Activated naive CD4-positive, alpha-beta T cell treated with anti-CD3 and anti-CD28 coated beads for 36 hours (primary cell): ENCODE measurements at places on chromosomes 11 and 22. TPM values are rescaled to one million over a fixed set of nuclear protein-coding genes. Genes with fewer than 3 reads are reported as not detected.

DNA sequence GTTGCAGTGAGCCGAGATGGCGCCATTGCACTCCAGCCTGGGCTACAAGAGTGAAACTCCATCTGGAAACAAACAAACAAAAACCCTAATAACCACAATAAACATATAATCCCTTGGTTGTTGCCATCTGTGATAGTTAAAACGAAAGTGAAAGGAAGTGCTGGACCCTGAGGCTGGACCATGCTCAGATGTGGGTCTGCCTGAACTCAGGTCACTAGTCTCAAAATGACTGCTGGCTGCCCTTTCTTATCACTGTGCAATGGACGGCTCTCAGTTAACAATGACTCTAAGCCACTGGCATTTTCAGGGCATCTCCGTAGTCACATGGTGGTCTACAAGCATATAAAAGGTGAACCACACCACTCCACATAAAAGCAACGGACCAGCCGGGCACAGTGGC lies 48.2 kb upstream of the FTH1 start:
- no peaks in the 10 kb centered on the region for H3K4me1 ChIP-seq
- no peaks in the 10 kb centered on the region for H3K36me3 ChIP-seq
- no peak overlapping the region for H3K4me3 ChIP-seq
- DNase-seq, result no peak
- H3K27me3 ChIP-seq, result no peaks in the 10 kb centered on the region

GRCh38 chr22:48569476-48570233 lies 1258.0 kb downstream of the BRD1 start:
- H3K27me3 ChIP-seq, result peaks cover 33% of the 10 kb centered on the region
- H3K36me3 ChIP-seq, result peaks cover 2% of the 10 kb centered on the region
- H3K4me3 ChIP-seq, result no peak overlapping the region
- peaks cover 4% of the 10 kb centered on the region for H3K4me1 ChIP-seq

DNA sequence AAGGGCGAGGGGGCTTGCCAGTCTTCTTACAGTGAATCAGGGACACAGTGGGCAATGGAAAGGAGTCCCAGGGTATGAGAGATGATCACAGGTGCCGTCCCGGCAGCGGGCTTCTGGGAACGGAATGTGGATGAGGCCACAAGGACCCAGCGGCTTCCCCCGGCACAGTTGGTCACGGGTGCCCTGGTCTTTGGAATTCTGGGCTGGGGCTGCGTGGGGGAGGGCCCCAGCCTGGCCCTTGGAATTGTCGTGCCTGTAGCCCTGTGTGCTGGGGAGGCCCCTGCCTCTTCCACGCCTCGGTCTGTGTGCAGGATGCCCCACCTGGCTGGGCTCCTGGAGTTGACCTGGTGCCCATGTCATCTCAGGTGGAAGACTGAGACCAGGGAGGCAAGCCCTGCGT lies 76.6 kb downstream of the FBLN1 start:
- H3K27me3 ChIP-seq, result peaks cover 5% of the 10 kb centered on the region
- no peak overlapping the region for H3K4me3 ChIP-seq
- no peak overlapping the region for H3K27ac ChIP-seq
- H3K36me3 ChIP-seq, result no peaks in the 10 kb centered on the region

GRCh38 chr11:125063429-125064043 lies 431 bp downstream of the SLC37A2 start:
- no peak for DNase-seq
- H3K27me3 ChIP-seq, result peaks cover 44% of the 10 kb centered on the region
- H3K4me1 ChIP-seq, result peaks cover 6% of the 10 kb centered on the region

DNA sequence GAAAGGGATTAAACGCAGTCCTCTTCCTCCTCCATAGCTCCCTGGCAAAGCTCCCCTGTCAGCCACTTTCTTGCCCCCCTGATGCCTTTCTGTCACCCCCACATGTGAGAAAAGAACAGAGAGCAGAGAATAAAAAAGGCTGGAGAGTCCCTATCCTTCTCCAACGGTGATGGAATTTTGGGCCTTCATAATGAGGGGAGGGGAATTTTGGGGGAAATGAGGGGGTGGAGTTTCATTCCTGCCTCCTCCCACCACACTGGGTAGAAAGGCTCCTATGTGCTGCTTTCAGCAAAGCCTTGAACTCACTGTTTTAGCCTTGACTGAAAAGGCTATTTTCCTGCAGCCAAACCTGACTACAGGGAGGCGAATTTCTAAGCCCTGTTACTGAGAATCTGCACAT lies 59.3 kb downstream of the C11orf58 start:
- H3K36me3 ChIP-seq, result no peaks in the 10 kb centered on the region
- H3K27ac ChIP-seq, result no peak overlapping the region
- DNase-seq, result no peak
- H3K27me3 ChIP-seq, result no peaks in the 10 kb centered on the region
- H3K4me1 ChIP-seq, result peaks cover 12% of the 10 kb centered on the region
- no peak overlapping the region for H3K4me3 ChIP-seq

DNA sequence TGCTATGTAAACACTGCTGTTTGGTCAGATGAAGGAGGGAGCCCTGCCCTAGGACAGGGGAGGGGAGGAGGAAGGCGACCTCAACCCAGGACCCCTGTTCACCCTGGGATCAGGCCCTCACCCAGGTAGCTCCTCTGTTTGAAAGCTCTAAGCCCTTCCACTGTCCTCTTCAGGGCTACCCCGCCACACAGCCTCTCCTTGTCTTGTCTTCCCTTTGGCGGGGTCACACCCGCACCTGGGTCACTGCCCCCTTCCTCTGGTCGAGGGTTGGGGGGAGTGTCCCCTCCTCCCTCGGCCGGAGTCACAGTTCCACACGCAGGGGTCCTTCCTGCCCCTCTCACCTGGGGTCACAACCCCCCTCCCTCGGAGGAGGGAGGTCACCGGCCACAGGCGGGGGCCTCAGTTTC lies 463 bp upstream of the PTPMT1 start:
- no peaks in the 10 kb centered on the region for H3K27me3 ChIP-seq
- H3K27ac ChIP-seq, result peak overlapping the region; percentile 75
- peaks cover 6% of the 10 kb centered on the region for H3K36me3 ChIP-seq
- no peak for DNase-seq
- peak overlapping the region; percentile 83 for H3K4me3 ChIP-seq
- peaks cover 26% of the 10 kb centered on the region for H3K4me1 ChIP-seq

DNA sequence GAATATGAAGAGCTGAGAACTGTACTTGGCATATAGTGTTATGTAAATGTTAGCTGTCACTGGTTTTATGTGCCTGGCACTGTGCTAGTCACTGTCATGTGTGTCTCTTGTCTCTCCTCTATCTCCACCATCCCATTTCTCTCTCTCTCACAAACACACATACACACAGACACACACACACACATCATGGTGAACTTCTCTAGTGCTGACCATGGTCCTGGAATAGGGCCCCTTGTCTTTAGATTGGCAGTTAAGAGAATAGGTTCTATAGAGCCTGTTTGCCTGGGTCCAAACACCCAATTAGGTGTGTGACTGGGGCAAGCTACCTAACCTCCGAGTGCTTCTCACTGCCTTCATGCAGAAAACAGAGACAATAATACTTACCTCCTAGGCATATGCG lies 109.7 kb upstream of the NARS2 start:
- peaks cover 15% of the 10 kb centered on the region for H3K27me3 ChIP-seq
- H3K36me3 ChIP-seq, result no peaks in the 10 kb centered on the region
- no peaks in the 10 kb centered on the region for H3K4me1 ChIP-seq
- no peak for DNase-seq

- peak overlapping the region; percentile 17 for H3K27ac ChIP-seq
- peaks cover 60% of the 10 kb centered on the region for H3K4me1 ChIP-seq
Observed at GRCh38 chr11:66314561-66315497, 2.0 kb downstream of the CD248 start.

DNA sequence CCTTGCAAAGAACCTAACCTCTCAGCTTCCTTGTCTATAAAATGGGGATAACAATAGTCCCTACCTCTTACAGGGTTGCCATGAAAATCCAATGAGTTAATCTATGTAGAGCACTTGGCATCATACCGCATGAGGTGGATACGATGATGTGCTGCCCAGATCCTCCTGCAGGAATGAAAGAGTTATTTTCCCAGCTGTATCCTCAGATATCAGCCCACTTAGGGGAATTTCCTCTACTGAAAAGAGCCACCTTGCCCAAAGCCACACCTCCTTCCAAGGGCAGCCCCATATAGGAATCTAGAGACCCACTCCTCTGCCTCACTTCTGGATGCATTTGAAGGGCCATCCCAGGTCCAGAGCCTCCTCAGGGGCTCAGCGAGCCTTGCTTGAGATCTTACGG lies 128.4 kb downstream of the CCDC81 start:
- no peak for DNase-seq
- H3K36me3 ChIP-seq, result peaks cover 2% of the 10 kb centered on the region
- no peak overlapping the region for H3K27ac ChIP-seq
- no peaks in the 10 kb centered on the region for H3K27me3 ChIP-seq
- no peak overlapping the region for H3K4me3 ChIP-seq

GRCh38 chr11:10899121-10899830 lies 41.4 kb upstream of the ZBED5 start:
- H3K27ac ChIP-seq, result peak overlapping the region; percentile 63
- DNase-seq, result no peak
- H3K27me3 ChIP-seq, result no peaks in the 10 kb centered on the region
- H3K4me1 ChIP-seq, result peaks cover 17% of the 10 kb centered on the region
- no peak overlapping the region for H3K4me3 ChIP-seq
- H3K36me3 ChIP-seq, result no peaks in the 10 kb centered on the region

GRCh38 chr11:55624531-55624930 lies 10.4 kb upstream of the OR4P4 start:
- no peaks in the 10 kb centered on the region for H3K27me3 ChIP-seq
- H3K36me3 ChIP-seq, result no peaks in the 10 kb centered on the region
- H3K4me3 ChIP-seq, result no peak overlapping the region
- no peak for DNase-seq
- H3K27ac ChIP-seq, result no peak overlapping the region
- no peaks in the 10 kb centered on the region for H3K4me1 ChIP-seq

GRCh38 chr22:44369916-44370801 lies 57.4 kb upstream of the SHISAL1 start:
- H3K4me3 ChIP-seq, result no peak overlapping the region
- no peaks in the 10 kb centered on the region for H3K36me3 ChIP-seq
- no peak for DNase-seq
- peaks cover 6% of the 10 kb centered on the region for H3K27me3 ChIP-seq
- H3K4me1 ChIP-seq, result no peaks in the 10 kb centered on the region

- no peak overlapping the region for H3K27ac ChIP-seq
- H3K4me3 ChIP-seq, result no peak overlapping the region
- no peak for DNase-seq
- H3K27me3 ChIP-seq, result no peaks in the 10 kb centered on the region
Observed at GRCh38 chr22:49521787-49522224, 305.9 kb downstream of the BRD1 start.

- H3K27me3 ChIP-seq, result peaks cover 15% of the 10 kb centered on the region
- H3K4me3 ChIP-seq, result no peak overlapping the region
- DNase-seq, result no peak
- no peak overlapping the region for H3K27ac ChIP-seq
- no peaks in the 10 kb centered on the region for H3K4me1 ChIP-seq
Observed at GRCh38 chr22:44523981-44524759, 26.1 kb upstream of the RTL6 start.

The MGAT3 gene
- 0.62 TPM for total RNA-seq

The VWCE gene
- 6.6 TPM for total RNA-seq

The XKR3 gene
- total RNA-seq, result not detected

The LRRC32 gene
- 3.0 TPM for total RNA-seq

The PRODH gene
- total RNA-seq, result 0.30 TPM

The ALDH3B2 gene
- not detected for total RNA-seq

The OR4D5 gene
- not detected for total RNA-seq

The KCNE3 gene
- total RNA-seq, result not detected

The CNIH2 gene
- 1.6 TPM for total RNA-seq

The GLB1L2 gene
- 9.3 TPM for total RNA-seq

The MICAL3 gene
- 25.8 TPM for total RNA-seq

The MYO18B gene
- total RNA-seq, result 0.17 TPM
